ENCODE measurements at places on chromosomes 16 and 17. TPM values are rescaled to one million over a fixed set of nuclear protein-coding genes. Genes with fewer than 3 reads are reported as not detected.

The TRIM72 gene
- total RNA-seq: not detected

The KRTAP2-1 gene
- total RNA-seq: not detected

The PIRT gene
- not detected for total RNA-seq

The PCGF2 gene
- 1.7 TPM for total RNA-seq

The ZMYND15 gene
- total RNA-seq: 0.11 TPM

The PRDM7 gene
- total RNA-seq: not detected

- no peak for DNase-seq
These were observed 26.5 kb downstream of the GJD3 start for GRCh38 chr17:40338058-40338457.

DNA sequence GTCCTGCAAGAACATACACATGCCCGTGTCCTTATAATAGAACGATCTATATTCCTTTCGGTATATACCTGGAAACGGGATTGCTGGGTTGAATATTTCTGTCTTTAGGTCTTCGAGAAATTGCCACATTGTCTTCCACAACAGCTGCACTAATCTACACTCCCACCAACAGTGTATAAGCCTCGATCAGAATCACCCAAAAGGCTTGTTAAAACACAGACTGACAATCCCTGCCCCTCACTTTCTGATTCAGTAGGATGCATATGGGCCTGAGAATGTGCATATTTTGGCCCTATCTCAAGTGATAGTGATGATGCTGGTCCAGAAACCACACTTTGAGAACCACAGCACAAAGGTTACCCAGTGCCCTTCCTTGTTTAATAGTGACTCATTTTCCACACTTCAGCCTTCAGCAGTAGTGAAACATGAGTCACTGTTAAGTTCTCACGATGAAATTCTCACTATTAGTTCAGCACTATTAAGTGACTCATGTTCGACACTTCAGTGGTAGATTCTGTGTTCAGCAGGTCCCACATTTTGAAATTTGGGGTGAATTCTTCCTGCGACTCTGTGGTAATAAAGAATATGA is 215.6 kb downstream of the GRIN2A start:
- peak; percentile 31 for DNase-seq

DNA sequence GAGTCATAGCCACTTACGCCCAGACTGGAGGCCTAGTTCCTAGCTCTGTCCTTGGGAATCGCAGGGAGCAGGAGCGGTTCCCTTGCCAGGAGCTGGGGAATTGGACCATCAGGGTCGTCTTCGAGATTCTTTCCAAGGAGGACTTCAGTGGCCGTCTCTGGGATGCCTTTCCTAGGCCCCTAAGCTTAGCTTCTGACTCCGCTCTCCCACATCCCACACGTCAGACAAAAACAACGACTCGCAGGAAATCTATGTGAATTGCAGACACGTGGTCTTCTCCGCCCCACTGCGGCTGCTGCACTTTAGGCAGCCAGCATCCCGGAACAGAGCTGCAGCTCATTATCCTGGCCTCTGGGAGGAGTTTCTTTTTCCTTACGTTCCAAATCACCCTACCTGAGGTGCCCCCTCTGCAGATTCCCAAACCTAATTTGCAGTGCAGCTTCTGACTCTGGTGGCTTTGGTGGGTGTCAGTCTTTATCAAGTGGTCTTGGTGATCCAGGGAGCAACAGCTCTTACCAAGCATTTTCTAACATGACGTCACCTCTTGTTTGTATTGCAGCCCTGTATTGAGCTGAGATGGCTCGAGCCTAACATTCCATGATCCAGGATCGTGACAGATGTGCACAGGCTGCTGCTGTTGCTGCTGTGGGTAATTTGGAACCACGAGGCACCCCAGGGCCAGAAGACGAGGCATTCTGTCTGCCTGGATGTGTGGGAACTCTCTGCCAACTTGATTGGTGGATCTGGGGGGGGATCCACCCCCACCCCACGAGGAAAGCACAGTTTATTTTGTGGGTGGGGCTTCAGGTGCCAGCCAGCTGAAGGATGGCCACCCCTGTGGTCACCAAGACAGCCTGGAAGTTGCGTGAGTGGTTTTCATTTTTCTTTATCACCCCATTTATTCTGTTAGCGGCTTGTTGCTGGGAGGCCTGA is 1.1 kb downstream of the KATNB1 start:
- peak; percentile 72 for DNase-seq

DNA sequence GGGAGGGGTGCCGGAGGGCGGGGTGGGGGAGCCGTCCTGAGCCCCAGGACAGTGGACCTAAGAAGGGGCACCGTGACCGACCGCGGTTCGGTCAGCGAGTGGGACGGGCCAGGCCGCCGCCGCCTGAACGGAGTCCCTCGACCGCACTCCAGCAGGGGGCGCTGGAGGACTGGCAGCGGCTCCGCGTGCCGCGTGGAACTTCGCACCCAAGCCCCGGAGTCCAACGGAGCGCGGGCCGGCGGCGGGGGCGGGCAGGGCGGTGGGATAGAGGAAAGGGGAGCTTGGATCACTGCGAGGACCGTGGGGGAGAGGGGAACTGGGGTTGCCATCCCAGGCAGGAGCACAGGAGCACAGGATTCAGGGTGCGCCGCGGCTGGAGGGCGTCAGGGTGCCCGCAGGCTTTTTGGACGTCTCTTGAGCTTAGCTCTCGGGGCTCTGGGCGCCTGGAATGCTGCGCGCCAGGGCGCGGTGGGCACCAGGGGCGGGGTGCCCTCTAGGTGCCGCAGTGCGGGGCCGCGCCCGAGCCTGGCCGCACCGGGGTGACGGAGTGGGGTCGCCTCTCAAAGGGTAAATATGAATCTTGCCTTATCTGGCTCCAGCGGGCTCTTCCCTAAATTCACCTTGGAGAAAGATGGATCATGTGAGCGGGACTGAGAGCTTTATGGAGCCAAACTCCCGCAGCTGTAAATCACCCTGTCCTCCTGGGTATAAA is 379 bp upstream of the OTOP2 start:
- peak; percentile 87 for DNase-seq

Data from activated CD4-positive, alpha-beta T cell treated with anti-CD3 and anti-CD28 coated beads for 36 hours (primary cell).